Stimulated activated CD8-positive, alpha-beta memory T cell treated with anti-CD3 and anti-CD28 coated beads, Interleukin-4, amount 100 ng/mL, for 48 hours (primary cell): ENCODE measurements at places on chromosomes 3 and 15.

DNA sequence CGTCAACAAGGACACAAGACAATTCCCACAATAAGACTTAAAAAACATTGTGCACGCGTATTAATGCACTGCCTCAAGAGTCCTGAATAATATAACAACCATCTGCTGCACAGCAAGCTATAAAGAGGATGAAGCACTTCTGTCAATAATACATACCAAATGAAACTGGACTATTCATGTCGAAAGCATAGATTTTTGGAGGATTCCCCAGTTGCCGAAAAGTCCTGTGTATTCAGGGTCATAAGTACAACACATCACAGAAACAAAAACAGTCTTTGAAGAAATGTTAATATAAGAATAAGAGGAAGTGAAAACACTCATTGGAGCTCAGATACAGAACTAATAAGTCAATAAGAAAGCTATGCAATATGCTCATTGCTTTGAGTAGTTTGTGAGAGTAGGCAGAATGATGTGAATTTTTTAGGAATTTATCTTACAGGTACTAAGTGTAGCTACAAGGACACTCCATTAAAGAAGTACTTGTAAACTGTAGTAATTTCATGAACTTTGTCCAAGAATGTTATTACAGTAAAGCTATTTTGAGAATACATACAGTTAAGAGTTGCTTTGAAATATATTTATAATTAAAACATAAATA, 31.6 kb downstream of the CBLB start:
- DNase-seq, result no peak

- DNase-seq, result peak; percentile 29
Observed at GRCh38 chr15:55742498-55742926, 440 bp downstream of the PRTG start.

GRCh38 chr3:192207651-192208050, 519.7 kb downstream of the FGF12 start:
- no peak for DNase-seq

DNA sequence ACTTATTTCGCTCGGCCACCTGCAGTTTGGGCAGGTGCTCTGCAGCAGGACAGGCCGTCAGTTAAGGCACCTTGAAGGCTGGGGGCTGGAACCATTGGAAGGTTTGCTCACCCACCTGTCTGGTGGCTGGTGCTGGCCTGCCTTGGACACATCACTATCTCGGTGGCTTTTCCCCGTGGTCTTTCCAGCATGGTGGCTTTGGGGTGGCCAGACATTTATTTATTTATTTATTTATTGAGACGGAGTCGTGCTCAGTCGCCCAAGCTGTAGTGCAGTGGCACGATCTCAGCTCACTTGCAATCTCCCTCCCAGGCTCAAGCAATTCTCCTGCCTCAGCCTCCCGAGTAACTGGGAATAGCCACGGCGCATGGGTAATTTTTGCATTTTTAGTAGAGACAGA, 11.7 kb downstream of the ISG20 start:
- no peak for DNase-seq

- DNase-seq, result no peak
Observed at GRCh38 chr3:143349455-143349854, 229.9 kb downstream of the CHST2 start.

DNA sequence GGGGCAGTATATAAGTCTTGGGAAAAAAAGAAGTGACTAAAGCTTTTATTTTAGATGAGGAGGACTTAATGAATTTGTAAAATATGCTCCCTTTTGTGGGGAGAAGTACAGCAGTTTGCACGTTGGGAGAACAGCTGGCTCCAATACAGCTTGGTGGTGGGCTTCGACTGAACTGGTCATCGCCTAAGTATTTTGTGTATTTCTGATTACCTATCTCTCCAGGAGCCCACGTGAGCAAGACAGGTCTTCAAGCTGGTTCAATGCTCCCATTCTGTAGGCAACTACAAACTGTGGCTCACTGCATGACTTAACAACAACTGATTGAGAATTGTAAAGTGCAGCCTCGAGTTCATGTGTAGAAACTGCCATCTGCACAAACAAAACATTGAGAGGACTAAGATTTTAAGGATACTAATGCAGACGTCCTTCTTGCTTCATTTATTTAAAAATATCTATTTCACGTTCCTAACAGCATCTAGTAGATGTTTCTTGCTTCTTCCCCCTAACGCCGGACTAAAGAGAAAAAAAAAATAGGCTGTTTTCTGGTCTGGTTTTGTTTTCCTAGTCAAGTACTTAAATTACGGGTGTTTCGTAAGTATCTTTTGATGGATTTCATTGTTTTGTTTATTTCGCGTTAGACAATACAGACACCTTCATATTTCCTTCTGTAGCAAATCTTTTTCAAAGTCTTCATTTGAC, 1.4 kb upstream of the GREM1 start:
- no peak for DNase-seq

- no peak for DNase-seq
Observed at GRCh38 chr3:197219619-197220018, 78.8 kb downstream of the DLG1 start.

DNA sequence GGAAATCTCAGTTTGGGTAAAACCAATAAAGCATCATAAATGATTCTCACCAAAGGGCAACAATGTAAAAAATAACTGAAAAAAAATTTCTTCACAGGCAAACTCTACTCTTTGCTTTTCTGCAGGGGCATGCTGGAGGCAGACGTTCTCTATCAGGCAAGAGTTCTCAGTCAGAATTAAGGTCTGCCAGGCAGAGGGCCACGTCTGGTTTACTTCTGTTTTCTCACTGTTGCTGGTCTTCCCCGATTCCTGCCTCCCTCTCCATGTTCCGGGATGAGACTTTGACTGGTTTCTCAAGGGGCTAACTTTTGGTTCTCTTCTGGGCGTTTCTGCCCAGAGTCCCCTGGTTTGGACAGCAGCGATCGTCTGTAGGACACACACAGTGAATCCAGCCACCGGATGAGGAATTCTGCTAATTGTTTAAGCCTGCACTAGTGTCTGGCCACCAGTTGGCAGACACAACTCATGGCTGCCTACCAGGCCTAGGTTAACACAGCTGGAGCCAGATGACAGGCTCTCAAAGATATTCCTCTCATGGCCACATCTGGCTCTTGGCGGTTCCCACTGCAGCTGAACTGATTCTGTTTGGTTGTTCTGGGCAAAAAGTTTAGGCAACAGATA, 273.1 kb downstream of the FOXP1 start:
- no peak for DNase-seq

- no peak for DNase-seq
Observed at GRCh38 chr3:107975529-107976201, 115.2 kb downstream of the CD47 start.

DNA sequence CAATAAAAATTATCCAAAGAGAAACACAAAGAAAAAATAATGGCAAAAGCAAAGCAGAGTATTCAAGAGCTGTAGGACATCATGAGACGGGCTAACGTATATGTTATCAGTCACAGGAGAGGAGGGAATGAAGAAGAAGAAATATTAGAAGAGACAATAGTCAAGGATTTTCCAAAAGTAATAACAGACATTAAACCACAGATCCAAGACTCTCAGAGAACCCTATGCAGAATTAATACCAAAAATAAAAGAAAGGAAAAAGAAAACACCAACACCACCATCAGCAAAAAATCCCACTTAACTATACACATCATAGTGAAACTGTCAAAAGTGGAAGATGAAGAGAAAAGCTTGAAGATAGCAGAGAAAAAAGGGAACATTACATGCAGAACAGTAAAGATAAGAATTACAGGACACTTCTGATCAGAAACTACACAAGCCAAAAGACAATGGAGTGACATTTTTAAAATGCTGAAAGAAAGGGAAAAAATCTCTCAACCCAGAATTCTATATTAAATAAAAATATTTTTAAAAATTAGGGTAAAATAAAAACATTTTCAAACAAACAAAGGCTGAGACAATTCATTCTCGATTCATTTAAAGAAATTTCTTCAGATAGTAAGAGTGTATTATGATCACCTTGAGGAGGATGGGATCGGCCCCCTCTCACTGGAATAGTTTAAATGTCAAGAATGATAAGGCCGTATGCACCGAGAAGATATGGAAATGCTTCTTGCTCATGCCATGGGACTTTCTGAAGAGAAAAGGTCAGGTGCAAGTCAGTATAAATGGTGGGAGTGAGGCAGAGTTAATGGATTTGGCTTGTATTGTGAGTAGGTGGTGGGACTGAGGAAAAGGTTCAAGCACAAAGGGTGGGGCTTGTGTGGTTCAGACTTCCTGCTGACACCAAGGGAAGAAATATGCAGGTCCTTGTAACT, 28.5 kb downstream of the TM2D3 start:
- no peak for DNase-seq

DNA sequence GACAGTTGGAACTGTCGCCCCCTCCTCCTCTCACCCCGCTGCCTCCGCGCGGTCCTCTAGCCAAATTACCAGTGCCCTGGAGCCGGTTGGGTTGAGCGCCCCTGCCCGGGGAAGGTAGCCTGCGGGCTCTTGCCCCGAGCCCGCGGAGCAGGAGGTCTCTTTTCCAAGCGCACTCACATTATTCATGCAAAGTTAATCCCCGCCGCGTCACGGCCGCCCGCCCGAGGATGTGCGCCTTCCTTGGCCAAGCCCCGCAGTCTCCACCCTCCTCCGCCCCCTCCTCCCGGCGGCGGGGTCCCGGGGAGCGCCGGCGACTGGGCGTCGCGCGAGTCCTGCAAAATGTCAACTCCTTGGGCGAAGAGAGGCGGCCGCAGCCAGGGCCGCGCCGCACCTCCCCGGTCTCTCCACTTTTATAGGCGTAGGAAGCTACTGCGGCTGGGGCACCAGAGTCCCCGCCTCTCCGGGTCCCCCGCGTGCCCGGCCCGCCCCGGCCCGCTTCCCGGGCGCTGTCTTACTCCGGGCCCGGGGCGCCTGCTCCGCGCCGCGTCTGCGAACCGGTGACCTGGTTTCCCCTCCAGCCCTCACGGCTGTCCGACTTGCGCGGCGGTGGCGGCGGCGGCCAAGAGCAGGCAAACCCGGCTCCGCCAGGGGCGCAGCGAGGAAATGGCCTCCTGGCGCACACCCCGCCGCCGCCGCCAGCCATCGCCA, at the start of gene THRB:
TSS of gene THRB (minus strand) at position 233 of the 708 bp plus-strand sequence.
- DNase-seq, result peak; percentile 26

- peak; percentile 39 for DNase-seq
Observed at GRCh38 chr3:11140030-11140712, 14.1 kb upstream of the HRH1 start.

- DNase-seq, result no peak
Observed at GRCh38 chr15:70092464-70093027, 5.2 kb downstream of the TLE3 start.

GRCh38 chr3:154060238-154061000, 60.8 kb upstream of the ARHGEF26 start:
- no peak for DNase-seq

GRCh38 chr15:90838139-90838538, 30.2 kb upstream of the FURIN start:
- DNase-seq, result peak; percentile 94

DNA sequence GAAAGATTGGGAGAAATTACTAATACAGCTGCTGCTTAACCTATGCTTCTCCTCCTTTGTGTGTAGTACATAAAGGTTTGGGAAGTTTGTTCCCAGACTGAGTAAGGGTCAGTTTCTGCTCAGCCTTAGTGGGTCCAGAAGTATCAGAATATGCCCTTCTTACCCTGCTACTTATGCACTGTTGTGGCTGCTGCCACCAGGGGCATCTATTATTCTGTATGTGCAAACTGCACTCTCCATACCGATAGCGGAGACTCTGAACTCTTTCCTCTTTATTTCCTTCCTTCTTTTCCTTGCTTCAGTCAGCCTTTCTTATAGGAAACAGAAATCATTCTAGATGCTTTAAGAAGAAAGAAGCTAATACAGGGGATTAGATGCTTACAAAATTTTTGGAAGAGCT, 4.0 kb downstream of the NEDD4 start:
- DNase-seq, result no peak

DNA sequence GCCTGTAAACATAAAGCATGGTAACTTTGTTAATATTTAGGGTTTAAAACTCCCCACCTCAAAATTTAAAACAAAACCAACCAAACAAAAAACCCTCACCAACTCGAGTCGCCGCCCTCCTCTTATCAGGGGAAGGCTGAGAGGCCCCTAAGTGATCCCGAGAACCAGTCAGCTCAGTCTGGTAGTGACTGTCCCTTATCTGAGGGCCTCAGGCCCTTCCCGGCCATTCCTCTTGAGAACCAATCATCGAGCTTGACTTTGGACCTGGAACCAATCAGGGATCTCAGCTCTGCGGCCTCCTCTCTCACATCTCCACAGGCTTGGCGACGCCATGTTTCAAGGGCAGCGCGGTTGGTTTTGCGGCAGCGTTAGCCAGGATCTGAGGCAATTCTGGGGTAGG, at the start of gene TERB2:
TSS of gene TERB2 (plus strand) at position 300 of the 400 bp plus-strand sequence. CDS start at position 332, 32 bp downstream.
- DNase-seq, result no peak

GRCh38 chr3:110430146-110430545, 641.5 kb upstream of the NECTIN3 start:
- DNase-seq, result no peak

DNA sequence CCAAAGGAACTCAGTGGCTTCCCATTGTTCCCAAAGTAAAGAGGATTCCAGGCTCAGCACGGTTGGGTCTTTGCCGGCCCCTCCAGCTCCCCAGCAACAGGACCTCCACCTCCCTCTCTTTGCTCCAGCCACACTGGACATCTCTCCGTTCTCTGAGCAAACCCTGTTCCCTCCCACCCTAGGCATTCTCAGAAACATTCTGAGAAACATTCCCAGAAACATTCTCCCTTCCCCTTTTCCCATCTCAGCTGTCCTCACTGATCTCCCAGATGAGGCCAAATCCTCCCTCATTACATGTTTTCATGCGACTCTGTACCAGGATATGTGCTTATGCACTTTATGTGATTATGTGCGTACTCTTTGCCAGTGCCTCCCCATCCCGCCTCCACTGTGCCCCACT, 14.1 kb downstream of the CCDC33 start:
- DNase-seq, result no peak

DNA sequence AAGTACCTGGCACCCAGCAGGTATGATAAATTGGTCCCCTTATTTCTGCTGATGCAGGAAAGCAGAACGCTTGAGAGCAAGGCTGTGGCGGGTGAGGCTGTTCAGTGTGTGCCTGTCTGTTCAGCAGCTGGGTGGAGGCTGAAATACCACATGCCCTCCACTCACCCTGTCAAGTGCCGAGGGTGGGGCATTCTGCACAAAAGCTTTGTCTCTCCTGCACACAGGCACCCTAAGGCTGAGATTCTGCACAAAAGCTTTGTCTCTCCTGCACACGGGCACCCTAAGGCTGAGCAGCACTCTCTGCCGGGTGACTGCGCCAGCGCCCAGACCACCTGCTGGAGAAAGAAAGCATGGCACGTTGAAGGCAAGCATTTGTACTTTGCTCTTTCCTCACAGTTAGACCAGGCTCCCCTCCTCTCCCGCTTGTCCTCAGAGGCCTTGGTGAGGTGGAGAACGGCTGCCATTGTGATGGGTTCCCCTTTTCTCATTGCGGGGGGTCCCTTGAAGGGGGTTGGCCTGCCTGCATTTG, 97.5 kb downstream of the BDH1 start:
- peak; percentile 42 for DNase-seq

- no peak for DNase-seq
Observed at GRCh38 chr3:194880940-194881925, 195.6 kb downstream of the FAM43A start.

DNA sequence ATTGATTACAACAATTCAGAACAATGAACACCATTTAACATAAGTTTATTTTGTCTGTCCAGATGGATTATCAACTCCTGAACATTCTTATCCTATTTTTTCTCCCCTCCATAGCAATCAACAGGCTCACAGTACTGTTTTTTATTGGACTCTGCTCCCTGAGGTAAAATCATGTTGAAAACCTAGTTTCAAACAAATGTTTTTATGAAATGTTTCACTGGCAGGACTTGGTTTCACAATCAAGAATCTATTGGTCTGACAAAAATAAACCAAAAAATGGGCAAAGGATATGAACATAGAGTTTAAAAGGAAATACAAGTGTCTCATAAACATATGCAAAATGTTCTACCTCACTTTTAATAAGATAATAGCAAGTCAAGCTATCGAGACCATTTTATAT, 2.6 kb upstream of the MYRIP start:
- DNase-seq, result no peak
